Stimulated activated CD4-positive, alpha-beta T cell treated with anti-CD3 and anti-CD28 coated beads, Interleukin-12 subunit alpha, Interleukin-12 subunit beta, amount 100 ng/mL, for 4 hours (primary cell): ENCODE measurements at places on chromosomes 3 and 15.

DNA sequence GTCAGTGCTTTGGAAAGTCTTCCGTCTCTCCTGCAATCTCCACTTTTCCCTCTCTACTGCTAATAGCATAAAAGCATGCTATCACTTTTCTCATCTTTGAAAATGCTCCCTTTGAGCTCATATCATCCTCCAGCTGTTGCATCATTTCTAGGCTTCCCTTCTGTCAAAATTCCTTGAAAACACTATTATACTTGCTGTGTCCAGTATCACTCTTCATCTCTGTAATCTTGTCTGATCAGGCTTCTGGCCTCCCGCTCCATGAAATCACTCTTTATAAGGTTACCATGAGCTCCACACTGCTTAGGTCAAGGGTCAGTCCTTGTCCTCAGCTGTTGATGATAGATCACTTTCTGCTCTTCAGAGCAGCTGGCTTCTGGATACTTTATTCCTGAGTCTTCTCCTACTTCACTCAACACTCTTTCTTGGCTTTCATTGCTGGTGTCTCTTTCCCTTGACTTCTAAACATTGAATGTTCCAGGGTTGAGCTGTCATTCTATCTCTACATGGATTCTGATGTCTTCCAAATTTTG lies 50.9 kb upstream of the SPTSSB start:
- no peak for DNase-seq

DNA sequence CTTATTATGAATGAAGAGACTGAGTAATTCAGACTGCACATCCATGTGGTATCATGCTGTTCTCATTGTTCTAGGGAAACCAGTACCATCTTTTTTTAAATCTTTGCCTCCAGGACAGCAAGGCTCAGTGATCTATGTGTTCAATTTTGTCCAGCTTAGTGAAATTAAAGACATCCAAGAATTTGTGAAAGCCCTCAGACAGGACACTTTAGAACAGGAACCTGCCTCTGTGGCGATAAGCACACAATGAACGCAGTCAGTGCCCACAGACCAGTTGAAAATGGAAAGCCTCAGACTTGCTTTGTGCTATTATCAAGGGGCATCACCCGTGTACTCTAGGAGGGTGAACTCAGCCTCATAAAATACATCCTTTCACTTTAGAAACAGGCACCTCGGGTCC lies 20.1 kb downstream of the EID1 start:
- no peak for DNase-seq

- DNase-seq, result no peak
These were observed 15.9 kb downstream of the SEMA3G start for GRCh38 chr3:52429031-52429430.

- DNase-seq, result no peak
These were observed 96.7 kb downstream of the TP63 start for GRCh38 chr3:189727898-189728297.

GRCh38 chr15:42385206-42385979 lies 26.1 kb downstream of the CAPN3 start:
- no peak for DNase-seq

DNA sequence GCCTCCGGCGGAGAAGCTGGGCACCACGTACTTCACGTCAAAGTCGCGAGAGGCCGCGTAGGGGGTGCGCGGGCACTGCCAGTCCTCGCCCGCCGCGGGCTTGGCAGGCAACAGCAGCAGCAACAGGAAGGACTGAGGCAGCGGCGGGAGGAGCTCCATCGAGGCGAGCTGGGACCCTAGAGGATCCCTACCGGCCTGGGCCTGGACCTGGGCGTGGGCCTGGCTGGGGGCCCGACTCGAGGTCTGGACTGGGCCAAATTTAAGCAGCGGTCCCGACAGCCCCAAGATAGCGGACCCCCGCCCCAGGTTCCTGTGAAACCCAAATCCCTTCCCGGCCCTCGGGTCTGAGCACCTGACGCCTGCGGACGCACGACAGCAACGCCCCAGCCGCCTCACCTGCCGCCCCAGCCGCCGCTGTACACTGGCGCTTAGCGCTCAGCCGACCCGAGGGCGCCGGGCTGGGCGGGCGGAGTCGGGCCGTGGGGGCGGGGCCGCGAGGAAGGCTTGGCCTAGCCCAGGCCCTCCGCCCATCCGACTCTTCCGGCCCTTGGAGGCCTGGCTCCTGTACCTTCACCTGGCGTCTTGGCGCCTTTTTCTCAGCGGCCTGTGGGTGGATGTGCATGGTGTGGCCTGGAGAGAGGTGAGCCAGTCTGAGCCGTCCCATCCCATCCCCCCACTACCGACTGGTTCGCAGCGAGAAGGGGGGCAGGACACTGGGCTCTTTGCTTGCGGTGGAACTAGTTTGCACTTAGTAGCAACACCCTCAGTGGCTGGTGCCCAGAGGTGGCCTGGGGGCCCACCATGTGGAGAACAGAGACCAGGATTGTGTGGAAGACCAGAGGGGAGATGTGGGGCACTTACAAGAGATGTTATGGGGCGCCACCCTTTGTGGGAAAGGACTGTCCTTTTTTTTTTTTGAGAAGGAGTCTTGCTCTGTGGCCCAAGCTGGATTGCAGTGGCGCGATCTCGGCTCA lies at the start of gene MST1R:
Gene MST1R (minus strand): TSS at position 423 of the 974 bp plus-strand sequence. CDS start 264 bp downstream, at position 159.
- peak; percentile 81 for DNase-seq

DNA sequence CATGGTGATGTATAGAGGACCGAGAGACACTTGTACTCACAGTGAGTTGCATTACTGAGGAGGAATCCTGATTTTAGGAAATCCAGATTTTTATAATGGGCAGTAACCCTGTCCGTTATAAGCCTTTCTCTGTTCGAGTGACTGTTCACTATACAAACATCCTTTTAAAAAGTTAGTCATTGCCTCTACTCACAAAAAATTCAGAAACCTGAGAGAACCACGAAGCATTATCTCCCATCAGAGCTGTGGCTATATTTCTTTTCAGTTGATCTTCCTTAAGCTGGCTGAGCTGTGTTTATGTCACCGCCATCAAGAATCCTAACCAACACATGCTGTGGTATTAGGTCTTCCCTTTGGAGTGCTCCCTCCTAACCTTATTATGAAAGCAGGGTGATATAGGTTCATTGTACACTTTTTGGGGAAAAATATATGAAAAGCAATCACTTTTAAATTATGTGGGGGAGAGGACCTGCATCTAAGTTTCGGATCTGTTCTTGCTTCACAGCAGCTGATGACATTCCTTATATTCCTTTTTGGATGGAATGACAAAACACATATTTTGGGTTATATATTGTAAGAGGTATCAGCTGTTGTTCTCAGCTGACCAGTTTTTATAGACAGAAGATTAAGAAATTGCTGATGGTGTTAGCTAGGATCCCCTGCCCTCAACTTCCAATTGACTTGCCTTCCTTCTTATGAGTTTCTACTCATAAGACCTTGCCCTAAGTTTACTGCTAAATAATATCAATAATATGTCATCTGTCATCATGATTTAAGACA lies 465.9 kb upstream of the RASGRP1 start:
- DNase-seq, result no peak

DNA sequence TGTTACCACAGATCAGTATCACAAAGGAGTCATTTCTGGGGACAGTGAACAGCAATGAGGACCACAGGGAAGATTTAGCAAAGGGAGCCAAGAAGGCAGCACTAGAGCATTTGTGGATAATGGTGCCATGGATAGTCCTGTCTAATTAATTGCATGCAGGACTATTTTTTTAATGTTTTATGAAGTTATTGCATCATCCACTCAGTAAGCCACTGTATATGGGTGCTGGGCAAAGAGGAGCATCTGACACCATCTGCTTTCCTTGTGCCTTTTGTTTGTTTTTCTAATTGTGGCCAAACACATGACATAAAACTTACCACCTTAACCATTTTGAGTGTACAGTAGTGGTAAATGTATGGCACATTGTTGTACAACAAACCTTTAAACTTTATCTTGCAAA lies 301.1 kb upstream of the LRRFIP2 start:
- DNase-seq, result no peak

DNA sequence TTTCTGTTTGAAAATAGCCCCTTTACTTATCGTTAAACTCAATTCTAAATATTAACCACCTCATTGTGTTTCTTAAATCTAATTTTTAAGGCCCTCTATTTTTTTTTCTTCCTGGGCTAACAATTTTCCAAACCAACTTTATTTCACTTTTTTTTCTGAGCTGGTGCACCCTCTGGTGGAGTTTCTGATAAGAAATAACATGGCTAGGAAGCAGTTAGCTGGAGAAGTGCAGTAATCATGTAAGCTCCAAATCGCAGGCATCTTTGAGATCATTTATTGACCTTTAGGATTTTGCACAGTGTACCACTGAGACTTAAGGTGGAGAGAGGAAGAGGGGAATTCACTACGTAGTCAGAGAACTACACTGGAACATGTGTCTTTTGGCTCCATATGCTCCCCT lies 6.4 kb downstream of the TMEM207 start:
- DNase-seq, result no peak

GRCh38 chr3:172135185-172135584 lies 95.8 kb downstream of the FNDC3B start:
- no peak for DNase-seq

GRCh38 chr15:69090197-69090948 lies 70.1 kb upstream of the GLCE start:
- no peak for DNase-seq

DNA sequence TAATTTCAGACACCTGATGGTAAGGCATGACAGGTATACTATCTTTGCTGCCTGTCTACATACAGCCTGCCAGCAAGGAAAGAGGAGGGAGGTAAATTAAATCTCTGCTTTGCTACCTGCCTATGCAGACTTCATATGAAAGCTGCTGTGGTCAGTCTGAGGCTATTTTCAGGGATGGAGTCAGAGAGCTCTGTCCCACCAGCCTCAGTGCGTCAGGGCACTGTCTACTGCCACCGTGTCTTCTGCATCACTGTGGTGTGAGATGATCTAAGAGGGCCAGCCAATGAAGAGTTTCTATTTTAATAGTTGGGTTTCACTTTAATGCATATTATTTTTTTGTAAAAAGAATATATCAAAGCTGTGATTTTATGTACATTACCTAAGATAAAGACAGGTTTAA lies 125.6 kb downstream of the CADPS start:
- no peak for DNase-seq

DNA sequence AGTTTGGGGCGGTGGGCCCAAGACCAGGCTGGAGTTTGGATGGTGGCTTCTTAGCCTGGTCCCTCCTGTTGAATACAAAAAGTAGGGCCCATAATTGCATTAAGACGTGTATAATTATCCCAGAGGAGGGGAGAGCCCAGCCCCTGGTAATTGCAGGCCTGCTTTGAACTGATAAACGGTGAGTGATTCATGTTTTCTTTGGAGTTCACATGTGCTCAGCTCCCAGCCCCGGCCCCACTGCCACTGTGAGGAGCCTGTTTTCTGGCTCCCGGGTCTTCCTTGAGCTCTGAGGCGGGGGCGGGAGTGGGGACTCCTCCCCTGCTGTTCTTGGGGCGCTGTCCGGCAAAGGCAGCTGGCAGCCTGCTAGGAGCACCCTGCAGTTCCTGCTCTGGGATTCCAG lies 3.1 kb downstream of the PLXNA1 start:
- no peak for DNase-seq

GRCh38 chr3:38136393-38136776 lies 542 bp downstream of the ACAA1 start:
- no peak for DNase-seq

GRCh38 chr3:159771865-159772611 lies 216.6 kb upstream of the IL12A start:
- no peak for DNase-seq

DNA sequence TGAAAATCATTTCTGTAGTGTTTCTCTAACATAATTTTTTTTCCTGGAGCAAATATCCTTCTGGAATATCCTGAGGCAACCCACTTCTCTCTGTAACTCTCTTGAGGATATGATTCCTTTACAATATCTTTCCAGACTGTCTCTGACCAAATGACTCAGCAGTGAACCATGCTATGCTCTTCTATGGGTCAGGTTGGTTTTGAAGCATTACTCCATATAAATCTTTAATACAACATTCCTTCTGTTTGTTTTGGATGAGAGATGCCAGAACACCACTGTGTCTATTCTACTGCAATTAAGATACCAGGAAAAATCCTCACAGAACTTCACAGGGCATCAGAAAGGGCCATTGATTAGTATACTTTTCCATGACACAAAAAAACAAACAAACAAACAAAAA lies 626.4 kb upstream of the ZNF385D start:
- DNase-seq, result no peak

DNA sequence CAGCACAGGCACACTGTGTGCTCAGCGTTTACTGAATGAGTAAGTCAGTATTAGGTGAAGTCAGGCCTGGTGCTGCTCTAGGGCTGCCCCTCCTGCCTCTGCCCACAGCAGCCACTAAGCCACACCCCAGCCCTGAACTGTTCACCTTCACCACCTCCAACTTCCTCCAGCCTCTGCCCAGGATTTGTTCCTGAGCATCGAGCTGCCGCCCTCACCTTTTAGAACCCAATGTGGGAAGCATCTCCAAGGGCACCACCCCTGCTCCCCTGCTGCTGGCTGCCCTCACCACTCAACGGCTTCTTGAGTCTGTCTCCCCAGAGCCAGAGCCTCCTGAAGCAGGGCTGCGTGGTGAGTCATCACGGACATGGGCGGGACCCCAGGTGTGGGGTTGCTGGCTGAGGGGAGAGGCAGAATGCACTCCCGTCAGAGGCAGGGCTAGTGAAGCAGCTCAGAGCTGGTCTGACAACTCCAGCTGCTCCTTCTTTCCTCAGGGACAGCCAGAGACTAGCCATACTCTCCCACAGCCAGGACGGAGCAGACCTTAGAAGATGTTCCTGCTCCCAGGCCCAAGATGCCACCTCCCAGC lies 5.8 kb downstream of the HYAL2 start:
- no peak for DNase-seq

DNA sequence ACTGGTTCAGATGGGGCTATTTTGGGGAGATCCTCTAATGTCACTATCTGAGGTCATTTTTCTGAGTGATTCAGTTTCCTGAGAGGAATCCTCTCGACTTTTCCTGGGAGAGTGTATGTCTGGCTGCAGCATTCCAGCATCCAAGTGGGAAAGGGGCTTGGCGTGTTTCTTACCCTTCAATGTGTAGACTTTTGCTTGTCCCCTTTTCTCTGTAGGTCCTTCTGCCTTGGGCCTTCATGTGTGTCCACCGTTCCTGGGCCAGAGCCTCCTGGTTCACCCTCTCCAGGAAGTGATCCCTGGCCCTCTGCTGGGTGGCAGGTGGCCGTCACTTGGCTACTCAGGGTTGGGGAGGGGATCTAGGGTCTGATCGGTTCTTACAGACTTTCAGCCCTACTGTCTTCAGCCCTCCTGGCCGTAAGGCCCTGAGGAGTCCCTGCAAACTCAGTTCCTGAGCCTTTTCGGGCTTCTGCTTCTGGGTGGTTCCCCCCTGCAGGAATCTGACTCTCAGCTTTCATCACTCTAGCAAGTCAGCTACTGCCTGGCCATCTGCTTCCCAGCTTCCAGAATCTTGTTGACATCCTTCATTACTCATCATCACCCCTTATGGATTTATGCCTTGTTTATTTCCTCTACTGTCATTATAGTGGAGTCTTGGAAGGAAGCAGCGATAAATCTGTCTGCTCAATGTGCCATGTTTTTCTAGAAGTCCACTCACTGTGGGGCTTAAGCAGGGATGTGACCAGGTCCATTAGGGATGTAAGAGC lies 36.5 kb downstream of the GOLGA6L10 start:
- DNase-seq, result no peak
